ENCODE measurements at places on chromosomes 6 and 20.

GRCh38 chr6:124445581-124445980, 516.7 kb upstream of the RNF217 start:
- DNase-seq: no peak

DNA sequence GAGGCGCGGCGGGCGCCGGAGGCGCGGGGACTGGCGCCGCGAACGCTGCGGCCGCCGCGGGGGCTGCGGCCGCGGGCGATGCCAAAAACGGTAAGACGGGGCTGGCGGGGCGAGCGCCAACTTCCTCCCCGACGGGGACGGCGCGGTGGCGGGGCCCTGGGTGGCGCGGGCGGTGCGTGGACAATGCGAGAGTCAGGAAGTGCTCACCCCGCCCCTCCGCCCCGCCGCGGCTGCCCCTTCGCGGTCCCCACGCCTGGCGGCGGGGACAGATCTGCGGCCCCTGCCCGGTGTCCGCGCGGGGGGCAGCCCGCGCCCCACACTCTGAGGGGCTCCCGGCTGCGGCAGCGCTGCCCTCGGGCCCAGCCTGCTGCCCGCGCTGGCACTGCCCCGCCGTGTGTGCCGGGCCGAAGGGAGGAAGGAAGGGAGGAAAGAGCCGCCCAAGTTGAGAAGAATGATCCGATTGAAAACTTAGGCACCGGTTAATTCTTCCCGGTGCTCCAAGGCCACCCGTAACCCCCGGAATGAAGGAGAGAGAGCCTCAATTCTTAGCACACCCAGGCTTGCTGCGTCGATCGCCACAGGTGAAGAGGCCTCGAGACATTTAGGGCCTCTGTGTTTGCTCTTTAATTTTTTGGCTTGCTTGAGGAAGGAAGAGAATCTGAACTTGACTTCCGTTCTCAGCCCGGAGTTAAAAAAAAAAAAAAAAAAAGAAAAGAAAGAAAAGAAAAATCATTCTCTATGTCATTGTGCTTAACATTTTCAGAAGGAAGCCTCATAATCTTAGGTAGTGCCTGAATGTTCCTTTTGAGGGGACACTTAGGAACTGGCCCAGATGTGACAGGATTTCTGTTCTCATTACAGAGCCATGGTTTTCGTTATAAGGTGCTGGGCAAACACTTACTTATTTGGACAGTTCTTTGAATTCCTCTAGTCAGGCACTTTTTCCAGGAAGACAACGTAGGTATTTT, 982 bp downstream of the HECA start:
- DNase-seq: no peak

GRCh38 chr20:56630506-56631317, 1.6 kb downstream of the TFAP2C start:
- no peak for DNase-seq

DNA sequence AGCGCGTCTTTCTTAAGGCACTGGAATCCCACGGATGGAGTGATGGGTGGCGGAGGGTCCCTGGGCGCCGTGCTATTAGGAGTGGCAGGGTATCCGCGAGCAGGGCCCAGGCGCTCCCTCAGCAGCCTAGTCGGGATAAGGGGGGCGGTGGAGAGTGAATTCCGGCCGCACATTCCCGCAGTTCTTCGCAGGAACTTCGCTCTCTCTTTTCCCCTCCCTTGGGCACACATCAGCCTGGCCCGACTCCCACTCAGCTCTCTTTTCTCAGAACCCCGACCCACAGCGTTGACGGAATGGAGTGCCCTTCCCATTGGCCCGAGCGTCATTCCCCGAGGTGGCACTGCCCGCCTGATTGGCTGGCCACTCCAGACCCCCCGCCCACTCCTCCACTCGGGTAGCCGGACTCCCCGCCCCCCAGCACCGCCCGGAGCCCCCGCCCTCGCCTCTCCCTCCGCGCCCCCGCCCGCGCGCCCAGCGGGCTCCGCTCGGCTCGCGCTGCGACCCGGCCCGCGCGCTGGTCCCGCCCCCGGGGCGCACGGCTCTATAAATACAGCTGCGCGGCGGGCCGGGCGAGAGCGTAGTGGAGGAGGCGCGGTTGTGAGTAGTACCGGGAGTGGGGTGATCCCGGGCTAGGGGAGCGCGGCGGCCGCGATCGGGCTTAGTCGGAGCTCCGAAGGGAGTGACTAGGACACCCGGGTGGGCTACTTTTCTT, at the start of gene ID4:
Gene ID4, plus strand, starts transcription at position 572 of the 712 bp plus-strand sequence. CDS start 385 bp downstream, outside the sequence.
- peak; percentile 76 for DNase-seq

DNA sequence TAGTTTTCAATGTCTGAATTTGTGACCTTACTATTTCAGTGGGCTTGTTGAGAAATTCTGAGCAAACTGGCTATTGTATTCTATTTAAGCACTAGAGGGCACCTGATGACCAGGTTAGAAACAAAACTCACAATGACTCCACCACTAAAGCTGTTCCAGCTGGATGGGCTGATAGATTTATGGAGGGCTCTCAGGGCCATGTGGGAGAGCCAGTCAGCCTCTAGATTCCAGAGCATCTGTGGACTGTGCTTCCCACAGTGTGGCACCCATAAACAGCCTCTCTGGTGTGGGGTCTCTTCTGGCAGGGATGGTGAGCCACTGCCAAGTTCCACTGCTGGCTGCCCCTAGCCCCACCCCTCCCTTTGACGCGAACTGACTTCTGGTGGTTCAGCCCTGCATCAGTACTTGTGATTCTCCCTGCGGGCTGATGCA, 29.2 kb downstream of the C6orf58 start:
- DNase-seq: no peak

DNA sequence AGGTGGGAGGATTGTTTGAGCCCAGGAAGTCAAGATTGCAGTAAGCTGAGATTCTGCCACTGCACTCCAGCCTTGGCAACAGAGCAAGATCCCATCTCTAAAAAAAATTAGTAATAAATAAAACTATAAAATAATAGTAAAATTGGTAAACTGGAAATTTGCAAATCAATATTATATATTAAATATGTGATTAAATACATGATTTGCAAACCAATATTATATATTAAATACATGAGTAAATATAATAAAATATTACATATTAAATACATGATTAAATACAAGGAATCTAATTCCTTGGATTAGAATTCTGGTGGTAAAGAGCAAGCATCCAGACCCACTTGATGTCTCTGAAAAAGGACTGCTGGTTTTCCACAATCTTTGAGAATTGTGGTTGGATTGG, 35.8 kb downstream of the FUT9 start:
- no peak for DNase-seq

- DNase-seq: no peak
Measured at GRCh38 chr6:159304641-159305040, 135.4 kb downstream of the FNDC1 start.

GRCh38 chr20:22001886-22002285, 296.4 kb downstream of the PAX1 start:
- no peak for DNase-seq

DNA sequence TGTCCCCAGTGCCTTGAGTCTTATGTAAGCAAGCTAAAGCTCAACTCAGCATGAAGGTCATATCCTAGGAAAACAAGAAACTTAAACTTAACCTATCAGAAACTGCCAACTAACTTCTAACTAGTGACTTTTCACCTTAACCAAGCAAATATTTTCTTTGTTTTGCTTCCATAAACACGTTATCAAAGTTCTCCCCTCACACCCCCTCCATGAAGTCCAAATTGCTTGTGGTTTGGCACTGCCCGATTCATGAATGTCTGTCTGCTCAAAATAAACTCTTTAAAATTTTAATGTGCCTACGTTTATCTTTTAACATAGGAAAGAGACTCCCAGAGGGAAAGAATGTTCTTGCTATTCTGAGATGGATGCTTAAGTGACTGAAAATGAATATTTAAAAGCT, 34.9 kb downstream of the GSTA2 start:
- DNase-seq: no peak

GRCh38 chr20:8386991-8387390, 254.9 kb downstream of the PLCB1 start:
- DNase-seq: no peak

GRCh38 chr6:369559-370431, 21.8 kb upstream of the IRF4 start:
- no peak for DNase-seq

DNA sequence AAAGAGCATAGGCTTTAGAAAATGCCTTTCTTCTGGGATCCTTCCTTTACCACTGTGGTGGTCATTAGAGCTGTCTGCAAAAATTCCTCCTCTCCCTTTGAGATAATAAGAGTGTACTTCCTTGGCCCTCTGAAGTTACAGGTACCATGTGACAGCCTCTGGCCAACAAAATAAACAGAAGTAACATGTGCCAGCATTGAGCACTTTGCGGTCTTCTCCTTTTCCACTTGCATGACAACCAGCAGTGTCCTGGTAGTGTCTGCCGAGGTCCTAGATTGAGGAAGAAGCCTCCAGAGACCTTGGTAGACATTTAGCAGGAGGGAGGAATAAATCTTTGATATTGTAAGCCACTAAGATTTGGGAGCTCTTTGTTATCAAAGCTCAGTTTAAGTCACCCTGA, 87.5 kb upstream of the ARID1B start:
- no peak for DNase-seq

DNA sequence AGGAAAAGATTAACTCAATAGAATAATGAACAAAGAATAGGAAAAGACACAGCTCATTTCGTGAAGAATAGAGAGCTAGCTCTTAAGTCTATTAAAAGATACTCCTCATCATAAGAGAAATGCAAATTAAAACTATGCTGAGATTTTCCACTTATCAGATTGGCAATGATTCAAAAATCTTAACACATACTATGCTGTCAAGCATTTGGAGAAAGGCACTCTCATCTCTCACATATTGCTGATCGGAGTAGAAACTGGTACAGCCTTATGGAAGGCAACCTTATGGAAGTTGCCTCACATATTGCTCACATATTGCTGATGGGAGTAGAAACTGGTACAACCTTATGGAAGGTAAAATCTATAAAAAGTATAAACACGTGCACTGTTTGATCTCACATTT, 21.4 kb upstream of the PLAGL1 start:
- no peak for DNase-seq

GRCh38 chr6:36444470-36444869, 1.7 kb downstream of the KCTD20 start:
- DNase-seq: no peak

- no peak for DNase-seq
Measured at GRCh38 chr6:12160326-12160725, 129.8 kb upstream of the EDN1 start.

GRCh38 chr6:100453701-100454521, 10.8 kb downstream of the SIM1 start:
- no peak for DNase-seq

DNA sequence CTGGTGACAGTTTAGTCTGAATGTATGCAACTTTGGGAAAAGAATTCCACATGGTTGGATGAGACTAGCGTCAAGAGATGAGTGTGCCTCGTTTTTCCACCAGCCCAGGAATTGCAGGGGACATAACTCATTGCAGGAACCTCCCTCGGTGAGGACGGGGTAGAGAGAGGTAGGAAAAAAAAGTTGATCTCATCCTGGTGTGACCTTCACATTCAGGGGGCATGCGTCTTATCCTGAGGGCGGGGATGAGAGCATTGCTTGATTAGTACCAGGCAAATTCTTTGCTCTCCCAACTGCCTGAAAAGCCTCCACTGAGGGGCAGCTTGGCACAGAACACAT, 11.8 kb downstream of the TLDC2 start:
- no peak for DNase-seq

DNA sequence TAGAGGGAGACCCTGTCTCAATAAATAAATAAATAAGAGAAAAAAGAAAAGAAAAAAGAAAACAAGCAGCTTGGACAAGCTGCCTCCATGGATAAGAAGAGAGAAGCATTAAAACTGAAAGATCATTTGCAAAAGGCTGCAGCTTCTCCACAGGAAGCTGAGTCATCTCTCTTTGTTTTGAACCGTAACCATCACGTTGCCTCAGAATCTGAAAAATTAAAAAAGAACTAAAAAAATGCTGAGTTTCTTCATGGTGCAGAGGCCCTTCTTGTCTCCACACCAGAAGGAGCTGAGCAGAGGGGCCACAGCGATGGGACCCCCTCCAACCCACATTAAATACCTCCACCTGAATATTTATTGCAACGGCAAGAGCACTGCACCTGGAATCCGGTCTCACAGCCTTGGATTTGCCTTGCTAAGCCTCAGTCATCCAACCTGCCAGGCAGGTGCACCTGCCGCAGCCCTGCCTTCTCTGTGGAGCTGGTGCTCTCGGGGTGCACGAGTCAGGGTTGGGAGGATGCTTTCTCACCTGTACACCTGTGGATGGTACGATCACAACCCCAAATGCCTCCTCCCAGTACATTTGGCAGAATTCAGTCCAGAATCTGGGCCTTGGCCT, 28.1 kb downstream of the TOX2 start:
- no peak for DNase-seq

GRCh38 chr6:36671687-36672375, 6.7 kb upstream of the CDKN1A start:
- no peak for DNase-seq

DNA sequence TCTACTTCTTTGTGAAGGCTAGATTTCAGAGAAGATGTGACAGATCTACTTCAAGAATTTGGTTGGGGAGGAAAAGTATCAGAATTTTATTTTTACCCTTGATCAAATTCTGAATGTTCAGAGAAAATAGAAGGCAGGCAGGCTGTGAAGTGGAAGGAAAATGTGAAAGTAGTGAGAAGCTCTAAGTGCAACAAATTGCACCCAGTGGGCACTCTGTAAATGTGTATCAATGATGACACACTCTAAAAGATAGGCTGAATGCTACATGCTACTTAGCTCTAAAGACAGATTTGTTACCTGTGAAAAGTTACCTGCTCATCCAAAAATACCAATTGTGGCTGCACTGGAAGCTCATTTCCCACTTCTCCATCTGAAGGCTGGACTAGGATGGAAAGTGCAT, 438.6 kb downstream of the PKHD1 start:
- no peak for DNase-seq

DNA sequence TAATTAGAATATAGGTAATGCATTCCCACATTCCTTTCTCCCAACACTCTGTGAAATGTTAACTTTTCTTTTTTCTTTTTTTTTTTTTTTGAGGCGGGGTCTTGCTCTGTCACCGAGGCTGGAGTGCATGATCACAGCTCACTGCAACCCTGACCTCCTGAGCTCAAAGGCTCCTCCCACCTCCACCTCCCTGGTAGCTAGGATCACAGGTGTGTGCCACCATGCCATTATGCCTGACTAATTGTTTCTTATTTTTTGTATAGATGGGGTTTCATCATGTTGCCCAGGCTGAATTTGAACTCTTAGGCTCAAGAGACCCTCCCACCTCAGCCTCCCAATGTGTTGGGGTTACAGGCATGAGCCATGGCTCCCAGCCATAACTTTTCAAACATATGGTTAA, 135.7 kb upstream of the SHLD1 start:
- DNase-seq: no peak

DNA sequence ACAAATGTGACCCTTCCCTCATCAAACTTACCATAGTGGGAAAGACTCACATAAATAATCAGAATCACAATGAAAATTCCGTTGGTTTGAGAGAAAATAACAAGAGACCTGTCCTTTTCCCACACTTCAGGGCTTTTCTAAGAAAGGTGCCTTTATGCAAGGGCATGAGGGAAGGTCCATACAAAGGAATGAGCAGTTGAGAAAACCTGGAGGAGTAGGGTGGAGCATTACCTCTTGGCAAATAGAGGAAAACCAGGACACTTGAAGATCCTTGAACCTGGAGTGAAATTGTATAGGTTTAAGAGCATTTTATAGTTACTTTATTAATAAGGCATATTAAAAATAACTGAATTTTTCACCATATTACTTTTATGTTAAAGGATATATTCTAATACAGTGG, 54.3 kb downstream of the UBR2 start:
- no peak for DNase-seq

- no peak for DNase-seq
Measured at GRCh38 chr20:48538058-48538825, 289.6 kb downstream of the PREX1 start.

- no peak for DNase-seq
Measured at GRCh38 chr6:56909115-56909907, 45.6 kb upstream of the BEND6 start.

- DNase-seq: no peak
Measured at GRCh38 chr20:25459916-25460535, 52.6 kb downstream of the GINS1 start.

Data from NCI-H187 treated with DMSO at 0.1 percent for 48 hours (cell line).